ENCODE measurements at places on chromosomes 1 and 21.

DNA sequence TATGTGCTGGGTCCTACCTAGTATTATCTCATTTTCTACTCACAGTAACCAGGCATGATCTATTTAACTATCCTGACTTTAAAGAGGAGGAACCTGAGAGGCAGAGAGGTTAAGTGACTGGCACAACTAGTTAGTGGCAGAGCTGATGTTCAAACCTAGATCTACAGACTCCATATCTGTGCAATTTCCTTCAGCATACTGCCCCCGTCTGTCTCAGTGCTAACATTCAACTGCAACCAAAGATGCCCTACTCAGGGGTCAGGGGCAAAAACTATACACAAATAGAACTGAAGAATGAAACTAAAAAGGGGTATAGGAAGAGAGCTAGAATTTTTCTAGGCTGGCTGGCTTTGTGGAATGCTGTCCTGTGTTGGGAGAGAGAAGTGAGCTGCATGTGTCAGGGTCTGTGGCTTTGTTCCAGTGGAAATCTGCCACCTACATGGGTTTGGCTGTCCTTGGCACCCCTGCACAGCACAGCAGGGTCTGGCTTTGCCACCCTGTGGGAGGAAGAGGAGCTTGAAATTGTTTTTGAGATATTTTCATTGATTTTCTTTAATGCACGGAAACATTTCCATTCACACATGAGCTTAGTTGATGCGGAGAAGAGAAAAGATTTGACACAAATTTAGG is 368.5 kb downstream of the RPS6KC1 start:
- H3K27ac ChIP-seq, result no peak overlapping the region
- H3K27me3 ChIP-seq, result no peaks in the 10 kb centered on the region
- H3K36me3 ChIP-seq, result no peaks in the 10 kb centered on the region
- H3K4me3 ChIP-seq, result no peak overlapping the region

DNA sequence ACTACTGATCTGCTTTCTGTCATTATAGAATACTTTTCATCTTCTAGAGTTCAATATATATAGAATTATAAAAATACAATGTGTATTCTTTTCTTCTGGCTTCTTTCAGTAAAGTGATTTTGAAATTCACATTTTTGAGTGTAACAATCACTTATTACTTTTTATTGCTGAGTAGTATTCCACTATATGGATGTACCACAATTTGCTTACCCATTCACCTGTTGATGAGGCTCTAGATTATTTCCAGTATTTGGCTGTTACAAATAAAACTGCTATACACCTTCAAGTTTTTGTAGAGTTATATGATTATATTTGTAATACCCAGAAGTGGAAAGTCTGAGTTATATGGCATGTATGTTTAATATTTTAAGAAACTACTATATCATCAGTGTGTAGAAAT is 159.4 kb downstream of the RWDD3 start:
- H3K36me3 ChIP-seq, result no peaks in the 10 kb centered on the region
- H3K27me3 ChIP-seq, result no peaks in the 10 kb centered on the region
- no peak for DNase-seq
- H3K4me1 ChIP-seq, result no peaks in the 10 kb centered on the region
- no peak overlapping the region for H3K4me3 ChIP-seq

- no peaks in the 10 kb centered on the region for H3K27me3 ChIP-seq
- H3K36me3 ChIP-seq, result no peaks in the 10 kb centered on the region
- H3K27ac ChIP-seq, result no peak overlapping the region
- no peak overlapping the region for H3K4me3 ChIP-seq
- H3K4me1 ChIP-seq, result no peaks in the 10 kb centered on the region
Observed at GRCh38 chr1:168330285-168330684, 49.6 kb downstream of the TBX19 start.

DNA sequence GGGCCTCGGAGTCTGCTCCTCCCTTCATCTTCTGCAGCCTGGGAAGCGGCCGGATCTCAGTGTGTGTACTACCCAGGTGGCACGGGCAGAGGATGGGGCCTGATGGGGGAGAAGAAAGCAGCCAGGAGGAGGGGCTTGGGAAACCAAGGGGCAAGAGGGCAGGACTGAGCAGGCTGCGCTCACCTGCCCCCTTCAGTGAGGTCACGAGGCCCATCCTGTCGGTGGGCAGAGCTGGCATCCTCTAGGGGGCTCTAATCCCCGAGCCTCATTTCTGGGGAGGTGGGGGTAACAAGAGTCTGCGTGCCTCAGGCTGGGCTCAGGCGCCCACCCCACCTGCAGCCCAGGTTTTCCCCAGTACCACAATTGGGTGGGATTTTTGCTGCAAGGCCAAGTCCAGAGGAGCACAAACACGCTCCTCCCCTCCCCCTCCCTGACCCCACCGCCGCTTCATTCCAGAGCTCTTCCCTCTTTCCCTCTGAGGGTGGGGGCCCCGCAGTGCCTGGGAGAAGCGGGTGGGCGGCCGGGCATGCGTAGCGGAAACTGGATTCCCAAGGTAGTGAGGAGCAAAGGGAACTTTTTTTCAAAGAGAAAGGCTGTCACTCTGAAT is 1.8 kb upstream of the WNT3A start:
- DNase-seq, result no peak
- H3K27me3 ChIP-seq, result peaks cover 61% of the 10 kb centered on the region
- H3K4me3 ChIP-seq, result no peak overlapping the region

- peaks cover 89% of the 10 kb centered on the region for H3K4me1 ChIP-seq
- H3K36me3 ChIP-seq, result no peaks in the 10 kb centered on the region
- H3K4me3 ChIP-seq, result peak overlapping the region; percentile 29
- no peaks in the 10 kb centered on the region for H3K27me3 ChIP-seq
- DNase-seq, result no peak
Observed at GRCh38 chr1:111225717-111226400, 1.7 kb upstream of the CHI3L2 start.

GRCh38 chr1:21331752-21332478 is 41.7 kb upstream of the ECE1 start:
- H3K27me3 ChIP-seq, result no peaks in the 10 kb centered on the region
- H3K4me1 ChIP-seq, result peaks cover 86% of the 10 kb centered on the region
- peak; percentile 46 for DNase-seq
- H3K27ac ChIP-seq, result peak overlapping the region; percentile 24
- no peak overlapping the region for H3K4me3 ChIP-seq
- H3K36me3 ChIP-seq, result peaks cover 4% of the 10 kb centered on the region

DNA sequence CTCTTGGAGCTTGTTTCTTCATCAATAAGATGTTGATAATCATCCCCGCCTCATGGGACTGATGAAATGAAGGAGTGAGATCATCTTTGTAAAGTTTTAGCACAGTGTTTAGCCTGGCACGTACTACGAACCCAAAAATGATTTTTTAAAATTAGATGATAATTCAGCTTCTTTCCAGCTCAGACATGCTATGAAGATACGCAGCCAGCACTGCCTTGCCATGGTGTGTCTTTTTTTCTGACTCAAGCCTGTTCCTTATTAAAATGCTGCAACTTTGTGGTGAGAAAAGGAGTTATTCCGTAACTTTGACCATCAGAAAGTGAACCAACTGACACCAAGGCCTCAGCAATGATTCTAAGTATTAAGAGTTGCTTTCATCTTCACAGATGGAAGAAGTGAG is 269.0 kb downstream of the LTN1 start:
- H3K4me3 ChIP-seq, result no peak overlapping the region
- no peak overlapping the region for H3K27ac ChIP-seq
- H3K27me3 ChIP-seq, result no peaks in the 10 kb centered on the region
- DNase-seq, result no peak
- no peaks in the 10 kb centered on the region for H3K4me1 ChIP-seq

- no peak overlapping the region for H3K27ac ChIP-seq
- no peak for DNase-seq
- H3K27me3 ChIP-seq, result no peaks in the 10 kb centered on the region
- no peak overlapping the region for H3K4me3 ChIP-seq
- H3K36me3 ChIP-seq, result no peaks in the 10 kb centered on the region
- H3K4me1 ChIP-seq, result no peaks in the 10 kb centered on the region
Observed at GRCh38 chr1:2855206-2856065, 53.9 kb upstream of the TTC34 start.

GRCh38 chr1:207978441-207978840 is 67.5 kb upstream of the CD34 start:
- H3K4me1 ChIP-seq, result no peaks in the 10 kb centered on the region
- no peak for DNase-seq
- no peak overlapping the region for H3K4me3 ChIP-seq
- no peaks in the 10 kb centered on the region for H3K36me3 ChIP-seq

GRCh38 chr1:5620997-5621396 is 371.2 kb downstream of the NPHP4 start:
- peaks cover 2% of the 10 kb centered on the region for H3K27me3 ChIP-seq
- no peak overlapping the region for H3K4me3 ChIP-seq
- H3K27ac ChIP-seq, result no peak overlapping the region
- no peak for DNase-seq

GRCh38 chr1:214538496-214538895 is 12.9 kb downstream of the PTPN14 start:
- H3K27me3 ChIP-seq, result no peaks in the 10 kb centered on the region
- no peaks in the 10 kb centered on the region for H3K36me3 ChIP-seq
- no peak for DNase-seq
- H3K27ac ChIP-seq, result no peak overlapping the region

Measured in CD4-positive, alpha-beta T cell (primary cell).